ENCODE measurements at places on chromosomes 1 and 21.

DNA sequence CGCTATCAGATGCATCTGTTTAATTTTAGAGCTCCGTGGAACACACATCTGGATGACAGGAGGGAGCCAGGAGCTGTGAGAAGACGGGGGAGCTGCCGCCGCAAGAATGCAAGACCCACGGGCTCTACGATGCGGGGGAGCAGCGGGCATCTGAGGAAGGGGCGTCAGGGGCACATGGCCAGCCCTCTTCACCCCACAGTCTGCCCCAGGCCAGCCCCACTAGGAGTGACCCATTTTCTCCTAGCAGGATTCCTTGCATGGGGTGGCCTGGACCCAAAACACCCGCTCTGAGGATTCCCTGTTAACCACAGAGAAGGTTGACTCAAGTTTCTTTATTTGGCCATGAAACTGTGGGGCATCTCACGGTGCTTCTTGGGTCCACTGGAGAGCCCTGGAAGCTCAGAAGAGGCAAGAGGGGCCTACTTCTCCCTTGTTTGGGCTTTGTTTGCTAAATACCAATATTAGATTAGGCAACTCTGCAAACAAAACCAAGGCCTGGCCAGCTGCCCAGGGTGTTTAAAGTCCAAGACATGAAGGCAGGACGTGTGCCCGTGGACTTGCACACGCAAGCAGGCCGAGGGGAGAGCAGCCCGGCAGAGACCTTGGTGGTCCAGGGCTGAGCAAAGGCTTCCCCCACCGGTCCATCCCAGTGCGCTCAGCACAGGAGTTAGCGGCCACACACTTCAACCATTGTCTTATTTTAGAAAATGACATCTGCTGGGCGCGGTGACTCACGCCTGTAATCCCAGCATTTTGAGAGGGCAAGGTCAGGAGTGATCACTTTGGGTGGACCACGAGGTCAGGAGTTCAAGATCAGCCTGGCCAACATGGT, 89.8 kb downstream of the DHRS3 start:
- DNase-seq, result no peak

DNA sequence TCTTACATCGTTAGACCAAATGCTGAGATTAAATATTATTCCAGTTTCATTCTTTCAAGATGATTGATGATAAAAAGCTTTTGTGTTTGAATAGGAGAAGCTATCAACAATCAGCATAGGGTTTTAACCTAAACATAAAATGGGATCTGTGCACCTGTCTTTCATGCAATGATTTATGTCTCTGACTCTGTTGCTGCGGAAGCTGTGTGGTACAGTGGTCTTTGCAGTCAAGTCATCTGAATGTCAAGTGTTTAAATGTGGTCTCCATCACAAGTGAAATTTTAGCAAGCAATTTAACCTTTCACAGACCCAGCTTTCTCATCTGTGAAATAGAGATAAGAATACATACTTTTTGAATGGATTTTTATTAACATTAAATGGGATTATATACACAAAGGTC, 107.2 kb downstream of the PLPPR5 start:
- DNase-seq, result no peak

DNA sequence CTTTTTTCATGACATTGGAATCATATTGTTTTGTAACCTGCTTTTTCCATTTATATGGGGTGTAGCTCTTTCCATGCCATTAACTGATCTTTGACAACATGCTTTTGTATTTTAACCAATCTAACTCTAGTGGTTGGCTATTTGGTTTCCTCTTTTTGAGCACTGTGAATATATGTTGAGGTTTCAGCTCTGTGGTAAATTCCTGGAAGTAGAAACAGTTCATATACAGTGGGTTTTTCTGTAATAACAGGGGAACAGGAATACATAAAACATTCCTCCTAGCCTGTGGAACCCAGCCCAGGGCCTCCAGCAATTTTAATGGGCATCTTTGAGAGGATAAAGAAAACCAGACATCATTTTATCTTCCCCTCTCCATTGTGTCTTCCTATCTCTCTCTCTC, 17.4 kb downstream of the AZIN2 start:
- DNase-seq, result peak; percentile 75

- no peak for DNase-seq
Observed at GRCh38 chr1:161378014-161378413, 10.3 kb upstream of the CFAP126 start.

GRCh38 chr1:150582371-150582770, 3.0 kb upstream of the MCL1 start:
- no peak for DNase-seq

DNA sequence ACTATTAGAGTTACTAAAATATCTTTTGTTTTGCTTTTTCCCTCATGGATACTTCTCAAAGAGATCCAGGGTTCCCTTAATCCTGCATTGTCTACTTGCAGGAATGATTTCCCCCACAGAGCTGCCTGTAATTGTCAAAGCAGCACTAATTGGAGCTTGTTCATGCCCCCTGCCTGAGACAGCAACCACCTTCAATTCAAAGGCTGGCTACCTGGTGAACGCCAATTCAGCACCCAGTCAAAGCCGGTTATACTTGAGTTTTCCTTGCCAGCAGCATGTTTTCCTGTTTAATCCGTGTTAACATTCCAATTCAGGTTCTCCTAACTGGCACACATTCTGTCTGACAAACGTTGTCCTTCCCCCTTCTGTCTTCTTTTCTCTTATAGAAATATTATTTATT, 382.9 kb downstream of the NTNG1 start:
- no peak for DNase-seq

DNA sequence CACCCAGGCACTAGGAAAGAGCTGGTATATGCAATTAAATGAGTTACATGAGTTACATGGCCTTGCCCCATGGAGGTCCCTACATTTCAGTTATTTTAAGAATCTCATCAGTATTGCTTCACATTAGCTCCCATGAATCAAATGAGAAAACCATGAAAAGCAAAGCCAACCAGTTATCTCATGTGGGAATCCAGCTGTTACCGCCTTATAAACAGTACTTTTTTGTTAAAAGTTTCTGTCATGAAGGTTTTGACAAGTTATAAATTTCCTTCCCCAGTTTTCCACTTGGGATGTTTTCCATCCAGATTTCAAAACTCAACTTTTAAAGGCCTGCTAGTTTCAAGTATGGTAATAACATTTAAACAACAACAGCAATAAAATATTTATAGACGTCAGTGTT, 544.8 kb downstream of the NUF2 start:
- DNase-seq, result no peak

GRCh38 chr21:27525780-27526179, 558.9 kb upstream of the ADAMTS5 start:
- DNase-seq, result no peak

GRCh38 chr1:182781841-182782586, 7.6 kb upstream of the NPL start:
- DNase-seq, result peak; percentile 86

GRCh38 chr1:34842952-34843371, 16.6 kb downstream of the SMIM12 start:
- DNase-seq, result no peak

DNA sequence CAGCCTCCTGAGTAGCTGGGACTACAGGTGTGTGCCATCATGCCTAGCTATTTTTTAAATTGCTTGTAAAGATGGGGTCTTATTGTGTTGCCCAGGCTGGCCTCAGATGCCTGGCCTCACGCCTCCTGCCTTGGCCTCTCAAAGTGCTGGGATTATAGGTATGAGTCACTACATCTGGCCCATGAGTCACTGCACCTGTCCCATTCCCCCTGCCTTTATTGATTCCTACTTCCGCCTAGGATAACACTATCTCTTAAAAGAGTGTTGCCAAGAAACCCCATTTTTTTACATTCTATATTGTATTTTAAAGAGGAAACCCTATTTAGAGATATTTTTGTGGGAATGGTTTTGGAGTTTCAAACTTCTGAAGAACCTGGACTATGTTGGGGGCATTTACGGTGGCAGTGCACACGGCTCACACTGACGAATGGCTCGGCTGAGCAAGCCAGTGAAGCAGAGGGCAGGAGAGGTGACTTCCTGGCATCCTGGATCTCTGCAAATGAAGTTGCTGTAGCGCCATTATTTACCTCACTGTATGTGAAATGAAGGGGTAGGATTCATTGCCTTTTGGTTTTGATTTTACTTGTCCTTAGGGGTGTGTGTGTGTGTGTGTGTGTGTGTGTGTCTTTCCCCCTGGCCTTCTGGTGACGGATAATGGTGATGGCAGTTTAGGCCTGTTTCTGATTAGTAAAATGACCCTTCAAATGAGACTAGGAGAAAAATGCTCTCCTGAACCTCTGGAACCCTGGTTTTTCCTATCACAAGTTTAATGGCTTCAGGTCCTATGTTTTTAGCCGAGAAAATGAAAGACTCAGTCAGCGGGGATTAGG, 22.5 kb downstream of the KIF26B start:
- no peak for DNase-seq

DNA sequence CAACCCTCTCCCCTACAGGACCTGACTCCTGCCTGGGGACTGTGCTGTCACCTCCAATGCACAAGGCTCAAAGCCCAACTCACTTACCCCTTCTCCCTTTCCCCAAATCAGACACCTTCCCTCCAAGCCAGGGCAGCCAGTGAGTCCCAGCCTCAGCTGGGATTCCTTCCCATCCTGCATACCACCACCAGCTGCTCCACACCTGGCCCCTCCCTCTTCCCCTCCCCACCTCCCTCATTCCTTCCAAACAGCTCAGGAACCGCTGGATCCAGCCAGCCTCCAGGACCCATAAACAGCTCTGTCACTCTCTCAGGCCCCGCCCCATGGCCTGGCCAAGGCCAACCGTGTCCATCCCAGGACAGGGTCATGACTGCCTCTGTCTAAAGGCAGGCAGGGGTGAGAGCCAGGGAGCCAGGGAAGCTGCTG, 41.4 kb downstream of the ACOT7 start:
- no peak for DNase-seq

DNA sequence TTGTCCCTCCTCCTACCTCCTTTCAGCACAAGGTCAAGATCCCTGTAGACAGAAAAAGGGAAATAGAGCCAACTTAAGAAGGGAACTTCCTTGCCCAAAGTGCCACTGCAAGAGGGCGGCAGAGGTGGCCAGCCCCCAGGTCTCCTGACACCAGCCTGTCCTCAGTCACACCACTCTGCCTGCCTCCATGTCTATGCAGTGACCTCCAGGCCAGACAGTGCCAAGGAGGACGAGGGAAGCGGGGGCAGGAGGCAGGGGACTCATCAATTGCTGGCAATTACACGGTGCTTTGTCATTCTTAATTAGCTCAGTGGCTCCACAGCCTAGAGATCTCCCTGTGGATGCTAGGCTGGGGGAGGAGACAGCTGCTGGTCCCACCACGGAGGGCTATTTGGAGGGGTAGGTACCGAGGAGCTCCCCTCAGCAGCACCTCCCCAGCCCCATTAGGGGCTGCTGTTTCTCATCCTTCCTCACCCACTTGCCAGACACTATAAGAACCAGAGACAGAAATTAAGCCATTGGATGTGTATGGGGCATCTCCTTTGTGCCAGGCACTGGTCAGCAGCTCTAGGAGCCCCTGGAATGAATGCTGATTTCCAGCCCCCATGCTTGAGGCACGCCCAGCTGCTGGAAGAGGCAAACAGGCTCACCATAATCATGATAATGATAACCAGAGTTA, 6.1 kb upstream of the LDLRAP1 start:
- DNase-seq, result no peak

DNA sequence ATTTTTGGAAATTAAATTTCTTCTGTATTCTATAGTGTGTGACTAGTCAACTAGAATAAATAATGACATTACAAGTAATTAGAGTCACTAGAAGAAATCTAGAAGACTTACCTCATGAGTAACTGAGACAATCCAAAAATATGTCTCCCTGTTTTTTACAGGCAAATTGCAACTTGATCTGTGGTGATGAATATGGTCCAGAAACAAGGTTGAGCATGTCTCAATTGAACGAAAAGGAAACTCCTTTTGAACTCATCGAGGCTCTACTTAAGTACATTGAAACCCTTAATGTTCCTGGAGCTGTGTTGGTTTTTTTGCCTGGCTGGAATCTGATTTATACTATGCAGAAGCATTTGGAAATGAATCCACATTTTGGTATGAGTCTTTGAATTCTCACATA, 36.7 kb downstream of the DHX9 start:
- no peak for DNase-seq

GRCh38 chr1:203706444-203706843, 58.5 kb upstream of the LAX1 start:
- DNase-seq, result no peak

DNA sequence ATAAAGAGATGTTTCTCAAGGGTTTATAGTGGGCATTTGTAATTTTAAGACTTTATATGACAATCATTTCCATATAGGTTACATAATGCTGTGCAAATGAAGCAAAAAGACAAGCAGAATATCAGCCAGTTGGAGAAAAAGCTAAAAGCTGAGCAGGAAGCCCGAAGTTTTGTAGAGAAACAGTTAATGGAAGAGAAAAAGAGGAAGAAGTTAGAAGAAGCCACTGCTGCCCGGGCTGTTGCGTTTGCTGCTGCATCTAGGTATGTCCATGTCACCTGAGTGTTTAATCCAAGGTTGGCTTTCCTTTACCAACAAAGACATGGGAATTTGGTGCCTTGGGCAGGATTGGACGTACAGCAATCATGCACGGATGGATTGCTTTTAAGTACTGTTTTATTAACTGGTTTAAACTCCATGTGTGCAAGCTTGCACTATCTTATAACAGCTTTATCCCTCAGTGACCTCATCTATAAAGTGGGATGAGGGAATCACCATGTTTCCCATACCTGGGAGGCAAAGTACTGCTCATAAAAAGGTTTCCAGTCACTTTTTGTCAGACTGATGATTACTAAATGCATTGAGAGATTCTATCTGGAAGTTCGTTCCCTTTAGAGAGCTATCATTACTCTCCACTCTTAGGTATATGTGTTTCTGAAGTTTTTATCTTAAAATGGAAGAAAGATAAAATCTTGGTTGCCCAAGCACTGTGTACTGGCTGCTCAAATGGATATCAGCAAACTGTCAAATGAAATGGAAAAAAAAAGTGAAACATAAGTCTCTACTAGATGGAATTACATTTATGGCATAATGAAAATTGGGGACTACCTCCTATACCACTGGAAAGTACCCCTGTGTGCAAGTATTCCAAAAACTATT, 55.1 kb downstream of the MACO1 start:
- DNase-seq, result peak; percentile 56

DNA sequence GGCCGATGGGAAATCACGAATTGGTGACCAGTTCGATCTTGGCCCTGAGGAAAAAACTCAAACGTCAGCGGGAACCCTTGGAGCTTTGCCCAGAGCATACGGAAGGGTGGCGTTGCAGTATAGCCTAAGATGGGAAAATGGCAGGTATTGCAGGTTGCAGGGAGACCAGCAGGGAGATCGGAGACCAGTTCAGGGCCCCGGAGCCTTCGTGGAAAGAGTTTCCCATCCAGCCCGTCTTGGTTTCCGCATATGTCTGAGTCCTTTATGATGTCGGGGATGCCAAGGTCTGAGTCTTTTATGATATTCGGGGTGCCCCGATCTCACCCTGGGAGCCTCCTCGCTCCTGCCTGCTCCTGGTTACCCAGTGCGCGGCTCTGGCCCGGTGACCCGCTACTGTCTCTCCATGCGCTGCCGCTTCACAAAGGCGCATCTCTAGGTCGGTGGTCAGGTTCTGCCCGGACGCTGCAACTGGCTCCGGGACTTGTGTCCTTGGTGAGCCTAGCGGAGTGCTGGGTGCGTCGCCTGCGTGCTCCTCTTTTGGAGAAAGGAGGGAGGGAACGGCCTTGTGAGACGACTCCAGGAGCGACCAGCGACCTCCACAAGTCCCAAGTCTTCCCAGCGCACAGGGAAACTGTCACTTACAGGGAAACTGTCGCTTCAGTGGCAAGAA, 94.2 kb downstream of the PRKAB2 start:
- no peak for DNase-seq

GRCh38 chr1:44847845-44848244, 4.8 kb upstream of the PTCH2 start:
- DNase-seq, result no peak

GRCh38 chr21:15250384-15250783, 185.6 kb upstream of the NRIP1 start:
- DNase-seq, result no peak
